Mammary epithelial cell (primary cell): ENCODE measurements at places on chromosomes 16 and 17. TPM values are rescaled to one million over a fixed set of nuclear protein-coding genes. Genes with fewer than 3 reads are reported as not detected.

- no peak for DNase-seq
Observed at GRCh38 chr17:19752216-19753050, 4.3 kb upstream of the ALDH3A1 start.

DNA sequence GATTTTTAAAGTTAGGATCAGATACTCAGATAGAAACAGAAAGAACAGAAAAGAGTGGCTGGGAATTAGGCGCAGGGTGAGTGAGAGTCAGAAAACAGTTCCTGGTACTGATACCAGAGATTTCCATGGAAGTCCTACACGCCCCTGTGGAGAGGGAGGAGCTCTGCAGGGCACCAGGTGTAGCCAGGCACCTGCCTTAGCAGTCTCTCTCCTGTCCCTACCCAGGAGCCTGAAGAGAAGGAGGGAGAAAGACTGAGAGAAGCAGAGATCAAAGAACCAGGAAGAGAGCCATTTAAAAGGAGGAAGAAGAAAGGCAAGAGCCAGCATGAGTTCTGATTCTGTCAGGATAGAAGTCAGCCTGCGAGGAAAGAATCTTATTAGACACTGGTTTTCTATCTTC is 65.0 kb downstream of the CBLN1 start:
- DNase-seq, result no peak

DNA sequence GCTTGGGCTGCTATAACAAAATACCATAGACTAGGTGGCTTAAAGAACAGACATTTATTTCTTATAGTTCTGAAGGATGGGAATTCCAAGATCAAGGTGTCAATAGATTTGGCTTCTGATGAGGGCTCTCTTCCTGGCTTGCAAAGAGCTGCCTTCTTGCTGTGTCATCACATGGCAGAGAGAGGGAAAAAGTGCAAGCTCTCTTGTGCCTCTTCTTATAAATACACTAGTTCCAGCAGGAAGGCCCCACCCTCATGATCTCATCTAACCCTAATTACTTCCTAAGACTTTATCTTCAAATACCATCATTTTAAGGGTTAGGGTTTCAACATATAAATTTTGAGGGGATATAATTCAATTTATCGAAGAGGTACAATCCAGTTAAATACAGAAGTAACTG is 30.6 kb downstream of the ABCA9 start:
- DNase-seq, result peak; percentile 20

- DNase-seq, result no peak
Observed at GRCh38 chr16:51461255-51461654, 310.2 kb upstream of the SALL1 start.

The ZSCAN10 gene
- not detected for total RNA-seq

The DVL2 gene
- 48.0 TPM for total RNA-seq
